ENCODE measurements at places on chromosomes 4 and X. TPM values are rescaled to one million over a fixed set of nuclear protein-coding genes. Genes with fewer than 3 reads are reported as not detected.

SH3TC1 gene
- total RNA-seq: 13.9 TPM

GRCh38 chr4:115454228-115454627 is 340.8 kb upstream of the NDST4 start:
- H3K4me3 ChIP-seq: no peak overlapping the region
- no peak overlapping the region for H3K27ac ChIP-seq
- no peak for DNase-seq
- no peaks in the 10 kb centered on the region for H3K36me3 ChIP-seq
- H3K4me1 ChIP-seq: no peaks in the 10 kb centered on the region

GABRB1 gene
- 2.6 TPM for total RNA-seq

- H3K4me1 ChIP-seq: no peaks in the 10 kb centered on the region
- H3K27ac ChIP-seq: no peak overlapping the region
- no peaks in the 10 kb centered on the region for H3K36me3 ChIP-seq
- H3K27me3 ChIP-seq: no peaks in the 10 kb centered on the region
- DNase-seq: no peak
- no peak overlapping the region for H3K4me3 ChIP-seq
Measured at GRCh38 chr4:22014222-22014741, 65.7 kb upstream of the KCNIP4 start.

TLR10 gene
- not detected for total RNA-seq

DNA sequence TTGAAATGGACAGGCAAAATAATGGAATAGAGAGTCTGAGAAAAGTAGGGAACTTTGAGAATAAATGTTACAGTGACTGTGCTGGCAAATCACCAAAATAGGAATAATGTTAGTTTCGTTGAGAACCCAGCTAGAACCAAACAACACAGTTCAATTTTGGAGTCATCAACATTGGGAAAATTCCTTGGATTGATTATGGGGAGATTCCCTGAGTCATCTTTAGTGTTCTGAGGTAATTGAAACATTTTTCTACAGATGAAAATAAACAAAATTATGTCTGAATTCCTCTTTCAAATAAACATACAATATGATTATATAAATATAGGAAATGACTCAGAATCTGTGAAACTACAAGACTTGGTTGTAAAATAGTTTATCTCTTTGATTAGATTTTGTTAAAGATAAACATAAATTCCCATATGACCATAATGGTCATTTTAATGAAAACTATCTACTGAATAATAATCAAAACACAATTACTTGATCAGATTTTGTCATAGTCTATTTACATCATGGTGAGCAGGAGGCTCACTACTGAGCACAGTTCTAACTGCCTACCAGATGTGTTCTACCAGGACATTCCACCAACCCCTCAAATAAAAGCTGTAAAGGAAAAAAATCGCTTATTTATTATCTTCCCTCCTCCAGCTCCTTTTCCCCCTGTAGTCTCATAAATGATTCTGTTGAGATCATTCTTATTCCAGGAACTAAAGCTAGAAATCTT is 51.4 kb upstream of the GABRA2 start:
- DNase-seq: no peak
- no peaks in the 10 kb centered on the region for H3K4me1 ChIP-seq
- H3K27ac ChIP-seq: no peak overlapping the region

PRKG2 gene
- 20.7 TPM for total RNA-seq

GRCh38 chr4:151729731-151730559 is 30.9 kb downstream of the GATB start:
- H3K27me3 ChIP-seq: no peaks in the 10 kb centered on the region
- H3K27ac ChIP-seq: no peak overlapping the region
- no peak overlapping the region for H3K4me3 ChIP-seq

- H3K36me3 ChIP-seq: no peaks in the 10 kb centered on the region
- H3K27ac ChIP-seq: no peak overlapping the region
- no peak overlapping the region for H3K4me3 ChIP-seq
- no peak for DNase-seq
Measured at GRCh38 chrX:13082206-13083065, 38.0 kb upstream of the FAM9C start.

- no peaks in the 10 kb centered on the region for H3K27me3 ChIP-seq
- H3K4me1 ChIP-seq: no peaks in the 10 kb centered on the region
- H3K4me3 ChIP-seq: no peak overlapping the region
- no peak for DNase-seq
- no peak overlapping the region for H3K27ac ChIP-seq
Measured at GRCh38 chr4:109735566-109736365, 5.9 kb upstream of the PLA2G12A start.

PSAPL1 gene
- total RNA-seq: not detected

GAB1 gene
- total RNA-seq: 81.7 TPM

GRCh38 chr4:22932326-22932725 is 239.6 kb downstream of the GBA3 start:
- H3K27ac ChIP-seq: no peak overlapping the region
- no peak overlapping the region for H3K4me3 ChIP-seq
- H3K27me3 ChIP-seq: no peaks in the 10 kb centered on the region
- no peak for DNase-seq

- H3K27ac ChIP-seq: no peak overlapping the region
- no peaks in the 10 kb centered on the region for H3K36me3 ChIP-seq
- H3K4me1 ChIP-seq: no peaks in the 10 kb centered on the region
- H3K4me3 ChIP-seq: no peak overlapping the region
- H3K27me3 ChIP-seq: no peaks in the 10 kb centered on the region
Measured at GRCh38 chrX:95040104-95040503, 1366.1 kb downstream of the FAM133A start.

INTS6L gene
- 12.2 TPM for total RNA-seq

DNA sequence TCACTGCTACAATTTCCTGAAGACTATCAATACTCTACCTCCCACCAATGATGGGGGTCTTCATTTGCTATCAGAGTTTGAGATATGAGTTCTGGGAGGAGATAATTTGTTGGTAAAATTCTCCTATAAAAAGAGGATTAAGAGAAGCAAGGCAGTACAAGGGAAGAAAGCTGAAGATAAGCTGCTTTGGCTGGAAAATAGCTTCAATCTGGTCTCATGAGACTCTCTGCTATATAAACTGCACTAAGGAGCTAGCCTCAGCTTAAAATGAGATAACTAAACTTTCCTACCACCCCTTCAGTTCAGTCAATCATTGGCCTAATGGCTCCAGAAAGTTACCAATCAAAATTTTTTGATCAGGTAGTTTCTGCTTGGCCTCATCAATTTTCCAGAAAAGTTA is 2105.0 kb downstream of the ARAP2 start:
- no peak overlapping the region for H3K4me3 ChIP-seq
- DNase-seq: no peak
- H3K4me1 ChIP-seq: no peaks in the 10 kb centered on the region
- no peaks in the 10 kb centered on the region for H3K36me3 ChIP-seq
- no peaks in the 10 kb centered on the region for H3K27me3 ChIP-seq

- H3K27me3 ChIP-seq: no peaks in the 10 kb centered on the region
- H3K4me1 ChIP-seq: no peaks in the 10 kb centered on the region
- no peaks in the 10 kb centered on the region for H3K36me3 ChIP-seq
- H3K27ac ChIP-seq: no peak overlapping the region
- no peak overlapping the region for H3K4me3 ChIP-seq
Measured at GRCh38 chr4:39390603-39391002, 16.1 kb upstream of the KLB start.

DNA sequence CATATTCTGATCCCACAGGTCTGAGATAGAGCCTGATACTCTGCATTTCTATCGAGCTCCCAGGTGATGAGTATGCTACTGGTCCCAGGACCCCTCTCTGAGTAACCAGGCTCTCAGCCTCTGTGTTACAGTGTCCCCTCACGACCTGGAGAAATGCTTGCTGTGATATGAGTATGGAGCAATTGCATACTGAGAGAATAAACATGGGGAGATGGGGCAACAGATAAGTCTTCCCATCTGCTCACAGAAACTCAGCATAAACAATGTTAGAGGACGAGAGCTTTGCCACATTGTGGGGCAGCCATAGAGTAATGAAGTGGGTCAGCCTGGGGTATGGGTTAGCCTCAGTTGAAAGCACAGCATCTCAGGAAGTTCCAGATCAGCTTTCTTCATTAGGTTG is 82.6 kb upstream of the HS3ST1 start:
- no peaks in the 10 kb centered on the region for H3K36me3 ChIP-seq
- H3K4me3 ChIP-seq: no peak overlapping the region
- H3K4me1 ChIP-seq: no peaks in the 10 kb centered on the region
- no peak overlapping the region for H3K27ac ChIP-seq
- DNase-seq: no peak

DNA sequence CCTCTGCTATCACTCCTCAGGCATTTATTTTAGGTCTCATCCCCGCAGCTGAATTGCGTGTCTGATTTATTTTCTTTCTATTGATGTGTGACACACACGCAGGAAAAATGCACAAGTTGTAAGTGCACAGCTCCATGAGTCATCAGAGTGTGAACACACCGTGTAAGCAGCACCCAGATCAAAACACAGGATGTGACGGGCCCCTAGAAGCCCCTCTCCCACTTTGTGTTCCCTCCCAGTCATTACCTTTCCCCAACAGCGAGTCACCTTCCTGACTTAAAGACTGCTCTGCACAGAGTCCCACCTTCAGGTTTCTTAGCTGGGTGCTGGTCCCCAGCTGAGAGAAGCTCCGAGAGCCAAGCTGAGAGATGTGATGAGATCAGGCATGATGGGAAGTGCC is 436.7 kb downstream of the MID1IP1 start:
- no peaks in the 10 kb centered on the region for H3K36me3 ChIP-seq
- no peak for DNase-seq
- H3K4me3 ChIP-seq: no peak overlapping the region
- no peaks in the 10 kb centered on the region for H3K27me3 ChIP-seq

DNA sequence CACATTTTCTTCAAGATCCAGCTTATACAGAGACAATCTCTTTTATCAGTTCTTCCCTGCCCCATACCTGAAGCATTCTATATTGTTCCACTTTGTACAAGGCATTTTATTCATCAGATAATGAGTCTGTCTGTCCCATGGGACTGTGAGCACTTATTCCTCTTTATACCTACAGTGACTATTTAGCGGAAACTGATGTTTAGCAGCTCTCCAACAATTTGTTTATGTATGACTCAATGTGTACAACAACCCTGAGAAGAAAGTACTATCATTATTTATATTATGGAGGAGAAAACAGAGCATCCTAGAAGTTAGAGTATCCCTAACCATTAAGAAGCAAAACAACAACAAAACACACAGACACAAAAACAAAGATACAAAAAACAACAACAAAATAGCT is 306.5 kb downstream of the PRDM5 start:
- H3K27me3 ChIP-seq: no peaks in the 10 kb centered on the region
- H3K4me3 ChIP-seq: no peak overlapping the region

- H3K4me1 ChIP-seq: no peaks in the 10 kb centered on the region
- H3K36me3 ChIP-seq: peaks cover 26% of the 10 kb centered on the region
- H3K27me3 ChIP-seq: no peaks in the 10 kb centered on the region
- H3K4me3 ChIP-seq: no peak overlapping the region
Measured at GRCh38 chr4:113496698-113497097, 264.8 kb downstream of the CAMK2D start.

AMBN gene
- total RNA-seq: not detected

SPANXA1 gene
- total RNA-seq: not detected

GRCh38 chr4:119676101-119676500 is 47.5 kb upstream of the PDE5A start:
- no peak overlapping the region for H3K27ac ChIP-seq
- no peaks in the 10 kb centered on the region for H3K4me1 ChIP-seq
- no peak overlapping the region for H3K4me3 ChIP-seq
- H3K27me3 ChIP-seq: no peaks in the 10 kb centered on the region
- no peaks in the 10 kb centered on the region for H3K36me3 ChIP-seq

DNA sequence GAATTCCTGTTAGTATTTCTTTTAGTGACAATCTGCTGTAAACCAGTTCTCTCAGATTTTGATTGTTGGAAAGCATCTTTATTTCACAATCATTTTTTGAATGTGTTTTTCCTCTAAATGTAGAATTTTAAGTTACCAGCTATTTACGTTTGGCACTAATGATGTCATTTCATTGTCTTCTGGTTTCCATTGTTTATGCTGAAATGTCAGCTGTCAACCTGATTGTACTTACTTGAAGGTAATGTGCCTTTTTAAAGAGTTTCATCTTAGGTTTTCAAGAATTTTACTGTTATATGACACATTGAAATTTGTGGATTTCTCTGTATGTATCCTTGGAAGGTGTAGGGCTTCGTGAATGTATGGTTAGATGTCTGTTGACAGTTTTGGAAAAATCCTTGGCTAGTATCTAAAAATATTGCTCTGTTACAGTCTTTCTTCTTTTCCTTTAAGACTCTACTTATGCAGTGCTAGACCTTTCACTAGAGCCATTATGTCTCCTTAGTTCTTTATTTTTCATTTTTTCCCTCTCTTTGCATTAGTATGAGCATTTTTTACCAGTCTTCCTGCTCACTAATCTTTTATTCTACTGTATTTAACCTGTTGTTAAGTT is 30.4 kb downstream of the SMAD1 start:
- no peak for DNase-seq
- no peak overlapping the region for H3K27ac ChIP-seq
- H3K4me3 ChIP-seq: no peak overlapping the region
- peaks cover 14% of the 10 kb centered on the region for H3K4me1 ChIP-seq
- H3K27me3 ChIP-seq: no peaks in the 10 kb centered on the region

- no peak overlapping the region for H3K4me3 ChIP-seq
- no peak for DNase-seq
- H3K27ac ChIP-seq: no peak overlapping the region
Measured at GRCh38 chrX:114210879-114211278, 373.0 kb upstream of the HTR2C start.

DNA sequence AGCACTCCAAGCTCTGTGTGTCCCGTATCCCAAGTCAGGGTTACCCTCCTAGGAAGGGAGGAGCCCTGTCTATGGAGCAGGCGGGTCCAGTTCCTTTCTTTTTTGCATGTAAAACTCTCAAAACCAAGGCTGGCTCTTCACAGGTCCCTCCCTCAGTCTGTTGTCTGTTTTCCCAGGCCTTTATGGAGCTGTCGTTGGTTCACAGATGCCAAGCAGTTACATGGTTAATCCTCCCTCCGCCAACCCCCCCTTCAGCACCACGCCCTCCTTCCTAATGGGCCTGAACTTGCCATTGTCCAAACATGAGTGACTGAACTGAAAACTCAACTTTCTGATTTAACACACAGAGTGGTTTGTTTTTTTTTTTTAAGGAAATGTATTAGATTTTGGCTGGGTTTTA is 148.3 kb downstream of the STOX2 start:
- no peaks in the 10 kb centered on the region for H3K4me1 ChIP-seq
- no peaks in the 10 kb centered on the region for H3K36me3 ChIP-seq
- no peak for DNase-seq
- H3K27ac ChIP-seq: no peak overlapping the region
- H3K4me3 ChIP-seq: no peak overlapping the region

WDFY3 gene
- 40.0 TPM for total RNA-seq

DNA sequence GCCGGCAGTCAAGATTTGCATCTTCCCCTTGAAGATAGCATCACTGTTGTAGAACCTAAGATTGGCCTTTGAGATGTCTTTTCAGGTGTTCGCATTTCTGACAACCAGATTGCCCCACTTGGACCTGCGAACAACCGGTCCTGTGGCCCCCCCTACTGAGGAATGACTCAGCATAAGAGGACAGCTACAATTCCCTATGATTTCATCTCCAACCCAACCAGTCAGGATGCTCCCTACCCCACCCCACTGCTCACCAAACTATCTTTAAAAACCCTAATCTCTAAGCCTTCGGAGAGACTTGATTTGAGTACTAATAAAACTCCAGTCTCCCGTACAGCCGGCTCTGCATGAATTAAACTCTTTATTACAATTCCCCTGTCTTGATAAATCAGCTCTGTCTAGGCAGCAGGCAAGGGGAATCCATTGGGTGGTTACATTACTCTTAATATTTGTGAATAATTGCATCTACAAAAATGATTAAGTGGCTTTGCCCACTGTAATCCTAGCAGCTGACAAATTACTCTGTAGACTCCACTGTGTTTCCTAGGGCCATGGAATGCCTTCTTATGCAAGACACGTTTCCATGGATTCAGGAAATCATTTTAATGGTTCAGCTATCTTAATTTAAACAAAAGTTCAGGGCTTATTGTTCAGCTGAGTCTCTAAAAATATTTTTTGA is 95.4 kb downstream of the GPR143 start:
- no peaks in the 10 kb centered on the region for H3K36me3 ChIP-seq
- H3K4me3 ChIP-seq: no peak overlapping the region
- no peak for DNase-seq
- no peak overlapping the region for H3K27ac ChIP-seq
- no peaks in the 10 kb centered on the region for H3K27me3 ChIP-seq

Measured in right atrium auricular region (tissue), 2 donors.